ENCODE measurements at places on chromosomes 16 and 17.

- H3K4me1 ChIP-seq: no peaks in the 10 kb centered on the region
- H3K27ac ChIP-seq: no peak overlapping the region
- DNase-seq: no peak
- H3K36me3 ChIP-seq: peaks cover 19% of the 10 kb centered on the region
- no peak overlapping the region for H3K4me3 ChIP-seq
Measured at GRCh38 chr16:4452674-4453073, 21.8 kb downstream of the NMRAL1 start.

- H3K27me3 ChIP-seq: no peaks in the 10 kb centered on the region
- no peaks in the 10 kb centered on the region for H3K36me3 ChIP-seq
- DNase-seq: no peak
- H3K27ac ChIP-seq: no peak overlapping the region
Measured at GRCh38 chr16:19997734-19998133, 76.0 kb downstream of the GPR139 start.

DNA sequence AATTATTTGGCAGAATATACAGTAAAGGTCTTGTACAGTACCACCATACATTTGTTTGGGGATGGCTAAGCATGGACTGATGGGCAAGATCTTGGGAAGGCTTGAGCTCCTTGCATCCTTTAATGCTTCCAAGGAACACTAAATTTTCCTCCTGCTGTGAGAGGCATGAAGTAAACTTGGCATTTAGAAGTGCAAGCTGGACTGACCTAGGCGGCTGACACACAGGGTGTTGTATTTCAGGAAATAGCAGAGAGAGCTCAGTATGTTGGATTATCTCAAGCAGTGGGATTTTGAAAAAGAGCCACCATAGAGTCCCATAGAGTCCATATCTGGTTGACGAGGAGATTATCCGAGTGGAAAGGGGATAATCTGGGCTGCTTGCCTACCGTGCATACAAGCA, 2137.1 kb downstream of the TP53TG3F start:
- no peaks in the 10 kb centered on the region for H3K36me3 ChIP-seq
- no peak for DNase-seq
- H3K4me1 ChIP-seq: no peaks in the 10 kb centered on the region
- no peak overlapping the region for H3K4me3 ChIP-seq

DNA sequence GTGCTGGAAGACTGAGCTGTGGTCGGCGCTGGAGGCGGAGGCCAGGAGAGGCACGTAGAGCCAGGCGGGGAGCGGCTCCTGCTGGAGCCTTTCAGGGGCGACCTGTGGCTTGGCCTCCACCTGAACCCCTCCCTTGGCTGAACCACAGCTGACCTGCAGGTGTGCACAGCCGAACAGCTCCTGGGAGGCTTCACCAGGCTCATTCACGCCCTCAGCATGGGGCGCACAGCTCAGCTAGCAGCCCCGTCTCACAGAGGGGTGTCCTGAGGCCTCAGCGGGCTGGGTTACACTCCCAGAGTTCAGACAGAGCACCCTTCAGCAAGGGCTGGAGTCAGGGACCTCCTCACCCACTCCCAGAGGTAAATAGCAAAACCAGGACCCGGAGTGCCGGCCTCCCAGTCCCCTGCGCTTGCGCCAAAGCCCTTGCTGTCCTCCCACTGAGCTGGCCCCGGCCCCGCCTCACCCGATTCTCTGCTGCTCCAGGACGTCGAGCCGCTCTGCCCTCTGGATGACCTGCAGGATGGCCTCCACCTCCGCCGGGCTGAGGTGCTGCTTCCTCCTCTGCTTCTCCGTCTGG, 31.7 kb downstream of the RPH3AL start:
- DNase-seq: no peak
- no peaks in the 10 kb centered on the region for H3K36me3 ChIP-seq
- no peaks in the 10 kb centered on the region for H3K4me1 ChIP-seq
- H3K4me3 ChIP-seq: no peak overlapping the region
- no peaks in the 10 kb centered on the region for H3K27me3 ChIP-seq
- H3K27ac ChIP-seq: no peak overlapping the region

DNA sequence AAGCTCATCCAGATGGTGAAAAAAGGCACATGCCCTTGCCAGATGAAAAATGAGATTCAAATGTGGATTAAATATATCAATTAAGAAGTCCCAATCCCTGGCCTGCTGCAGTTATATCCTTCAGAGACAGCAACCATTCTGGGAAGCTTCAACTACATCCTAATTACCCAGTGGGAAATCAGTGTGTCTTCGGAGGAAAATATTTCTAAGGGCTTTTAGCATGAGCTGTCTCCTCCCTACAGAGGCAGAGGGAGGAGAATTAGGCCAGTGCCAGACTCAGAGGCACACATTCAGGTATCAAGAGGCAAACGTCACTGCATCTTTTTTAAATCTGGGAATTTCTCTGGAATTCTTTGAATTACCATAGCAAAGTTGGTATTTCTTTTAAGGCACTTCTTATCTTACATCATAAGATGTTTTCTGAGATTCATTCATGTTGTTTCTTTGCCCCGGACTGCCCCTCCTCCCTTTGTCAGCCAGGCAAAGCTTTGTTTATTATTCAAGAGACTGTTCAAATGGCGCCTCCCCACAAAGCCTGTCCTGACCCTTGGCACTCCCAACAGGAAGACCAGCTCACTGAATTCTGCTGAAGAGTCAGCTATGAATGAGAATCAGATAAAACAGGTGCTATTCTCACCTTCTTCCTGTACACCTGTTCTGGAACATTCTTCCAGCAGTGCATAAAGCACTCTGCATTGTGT, 38.3 kb upstream of the SMPD3 start:
- H3K27me3 ChIP-seq: no peaks in the 10 kb centered on the region
- H3K27ac ChIP-seq: no peak overlapping the region
- no peak for DNase-seq
- no peak overlapping the region for H3K4me3 ChIP-seq

DNA sequence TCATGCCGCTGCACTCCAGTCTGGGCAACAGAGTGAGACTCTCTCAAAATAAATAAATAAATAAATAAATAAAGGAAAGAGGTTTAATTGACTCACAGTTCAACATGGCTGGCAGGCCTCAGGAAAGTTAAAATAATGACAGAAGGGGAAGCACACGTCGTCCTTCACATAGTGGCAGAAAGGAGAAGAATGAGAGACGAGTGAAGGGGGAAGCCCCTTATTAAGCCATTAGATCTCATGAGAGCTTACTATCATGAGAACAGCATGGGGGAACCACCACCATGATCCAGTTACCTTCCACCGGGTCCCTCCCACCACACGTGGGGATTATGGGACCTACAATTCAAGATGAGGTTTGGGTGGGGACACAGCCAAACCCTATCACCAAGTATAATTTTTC, 54.5 kb downstream of the PAFAH1B1 start:
- no peak for DNase-seq
- no peaks in the 10 kb centered on the region for H3K27me3 ChIP-seq
- no peaks in the 10 kb centered on the region for H3K4me1 ChIP-seq
- H3K4me3 ChIP-seq: no peak overlapping the region
- no peak overlapping the region for H3K27ac ChIP-seq
- H3K36me3 ChIP-seq: peaks cover 2% of the 10 kb centered on the region

GRCh38 chr16:4096509-4096908, 19.7 kb downstream of the ADCY9 start:
- no peaks in the 10 kb centered on the region for H3K4me1 ChIP-seq
- no peaks in the 10 kb centered on the region for H3K36me3 ChIP-seq
- DNase-seq: no peak
- H3K4me3 ChIP-seq: no peak overlapping the region
- no peak overlapping the region for H3K27ac ChIP-seq

DNA sequence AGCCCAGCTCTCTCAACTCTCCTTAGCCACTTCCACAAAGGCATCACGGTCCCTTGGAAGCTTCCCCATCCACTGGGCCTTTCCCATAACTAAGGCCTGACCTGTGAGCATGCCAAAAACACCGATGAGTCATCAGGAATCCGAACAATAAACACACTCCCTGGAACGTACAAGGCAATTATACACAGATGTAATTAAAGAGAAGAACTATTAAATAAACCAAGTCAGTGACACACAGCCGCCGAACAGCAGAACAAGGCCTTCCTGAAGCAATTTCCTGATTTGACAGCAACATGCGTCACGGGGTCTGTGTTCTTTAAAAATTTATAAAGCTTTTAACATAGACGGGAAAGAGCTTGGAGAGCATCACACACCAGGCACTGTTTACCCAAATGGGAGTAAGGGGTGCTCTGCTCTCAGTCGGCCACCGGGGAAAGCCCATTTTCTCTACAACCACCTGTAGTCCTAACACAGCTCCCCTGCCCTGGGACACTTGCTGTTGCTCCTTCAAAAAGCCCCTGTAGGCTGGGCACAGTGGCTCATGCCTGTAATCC, 29.4 kb downstream of the COG7 start:
- H3K36me3 ChIP-seq: peaks cover 4% of the 10 kb centered on the region
- no peak for DNase-seq
- H3K4me3 ChIP-seq: no peak overlapping the region
- no peaks in the 10 kb centered on the region for H3K4me1 ChIP-seq
- no peak overlapping the region for H3K27ac ChIP-seq
- H3K27me3 ChIP-seq: no peaks in the 10 kb centered on the region

- no peak overlapping the region for H3K27ac ChIP-seq
- H3K27me3 ChIP-seq: no peaks in the 10 kb centered on the region
- H3K4me1 ChIP-seq: peaks cover 9% of the 10 kb centered on the region
- H3K4me3 ChIP-seq: no peak overlapping the region
Measured at GRCh38 chr17:38663125-38663751, 11.5 kb downstream of the EPOP start.

- H3K27ac ChIP-seq: no peak overlapping the region
- no peak overlapping the region for H3K4me3 ChIP-seq
- H3K36me3 ChIP-seq: no peaks in the 10 kb centered on the region
Measured at GRCh38 chr17:6098823-6099180, 28.6 kb downstream of the WSCD1 start.

DNA sequence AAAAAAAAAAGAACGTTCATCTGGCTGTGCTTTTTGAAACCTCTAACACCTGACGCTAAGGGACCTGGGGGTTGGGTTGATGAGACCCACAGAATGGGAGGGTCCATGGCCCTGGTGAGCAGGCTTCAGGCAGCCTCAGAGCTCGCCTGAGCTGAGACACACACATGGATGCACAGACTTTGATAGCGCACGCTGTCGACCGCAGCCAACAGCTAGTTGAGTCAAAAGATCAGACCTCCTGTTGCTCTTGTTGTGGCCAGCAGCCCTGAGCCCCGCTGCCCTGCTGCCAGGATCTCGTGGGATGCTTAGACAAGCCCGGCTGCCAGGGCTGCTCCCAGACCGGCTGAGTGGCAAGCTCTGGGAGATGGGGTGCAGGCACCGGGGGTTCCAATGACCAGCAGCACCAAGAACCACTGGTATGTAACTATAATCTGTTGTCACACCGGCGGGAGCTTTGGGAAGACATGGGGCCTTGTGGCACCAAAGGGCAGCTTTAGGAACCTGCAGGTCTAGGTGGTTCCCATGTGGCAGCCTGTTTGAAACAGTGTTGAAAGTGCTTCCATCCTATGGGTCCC, 20.0 kb upstream of the MEAK7 start:
- H3K4me1 ChIP-seq: peaks cover 15% of the 10 kb centered on the region
- H3K36me3 ChIP-seq: no peaks in the 10 kb centered on the region
- no peak for DNase-seq
- H3K27ac ChIP-seq: no peak overlapping the region
- H3K27me3 ChIP-seq: no peaks in the 10 kb centered on the region

GRCh38 chr17:8629371-8630226, 926 bp downstream of the MYH10 start:
- no peak for DNase-seq
- H3K4me1 ChIP-seq: no peaks in the 10 kb centered on the region
- H3K4me3 ChIP-seq: peak overlapping the region; percentile 81
- peaks cover 6% of the 10 kb centered on the region for H3K27me3 ChIP-seq
- no peaks in the 10 kb centered on the region for H3K36me3 ChIP-seq

DNA sequence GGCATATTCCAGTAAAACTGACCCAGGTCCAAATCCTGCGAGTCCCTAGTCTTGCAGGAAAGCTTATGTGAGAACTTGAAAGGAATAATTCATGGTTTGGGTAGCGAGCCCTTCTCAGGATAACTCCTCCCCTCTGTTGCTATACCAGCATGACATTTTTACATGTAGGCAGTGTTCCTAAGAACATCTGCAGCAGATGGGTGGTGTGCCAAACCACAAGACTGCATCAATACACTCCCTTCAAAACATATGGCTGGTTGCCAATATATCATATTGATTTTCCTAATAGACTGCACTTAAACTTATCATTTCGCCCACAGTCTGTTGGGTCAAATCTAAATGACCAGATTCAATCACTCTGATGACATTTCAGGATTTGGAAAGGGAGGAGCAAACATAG, 19.9 kb downstream of the PSME3IP1 start:
- H3K36me3 ChIP-seq: peaks cover 40% of the 10 kb centered on the region
- H3K4me1 ChIP-seq: peaks cover 19% of the 10 kb centered on the region
- no peak for DNase-seq

DNA sequence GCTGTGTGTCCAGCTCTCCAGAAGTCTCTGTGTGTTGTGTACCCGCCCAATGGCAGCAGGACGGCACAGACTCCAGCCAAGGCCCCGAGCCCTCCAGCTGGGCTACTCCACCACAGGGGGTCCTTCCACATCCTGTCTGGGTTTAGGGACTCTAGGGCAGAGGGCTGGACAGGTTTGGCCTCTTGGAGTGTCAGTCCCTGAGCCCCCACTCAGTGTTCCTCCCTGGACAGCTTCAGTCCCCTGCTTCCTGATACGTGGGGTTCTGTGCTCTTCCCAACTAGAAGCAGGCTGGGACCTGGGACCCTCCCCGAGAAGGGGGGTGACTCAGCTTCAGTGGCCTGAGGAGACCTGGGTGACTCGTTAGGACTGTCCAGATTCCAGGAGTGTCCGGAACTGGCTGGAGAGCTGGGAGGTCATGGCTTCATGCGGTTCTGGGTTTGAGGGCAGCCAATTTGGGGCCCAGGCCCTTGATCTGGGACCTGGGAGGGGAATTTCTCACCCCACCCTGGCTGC, 4.2 kb downstream of the CDK3 start:
- no peak overlapping the region for H3K4me3 ChIP-seq
- no peaks in the 10 kb centered on the region for H3K4me1 ChIP-seq
- H3K27ac ChIP-seq: no peak overlapping the region
- DNase-seq: no peak
- no peaks in the 10 kb centered on the region for H3K36me3 ChIP-seq

- DNase-seq: no peak
- H3K4me3 ChIP-seq: no peak overlapping the region
- H3K27ac ChIP-seq: no peak overlapping the region
- no peaks in the 10 kb centered on the region for H3K27me3 ChIP-seq
- H3K4me1 ChIP-seq: peaks cover 5% of the 10 kb centered on the region
Measured at GRCh38 chr16:87966064-87966645, 14.9 kb downstream of the BANP start.

- no peak for DNase-seq
- H3K4me3 ChIP-seq: no peak overlapping the region
- H3K4me1 ChIP-seq: no peaks in the 10 kb centered on the region
- H3K36me3 ChIP-seq: no peaks in the 10 kb centered on the region
- H3K27me3 ChIP-seq: no peaks in the 10 kb centered on the region
- H3K27ac ChIP-seq: no peak overlapping the region
Measured at GRCh38 chr17:70100983-70101382, 26.0 kb downstream of the KCNJ16 start.

DNA sequence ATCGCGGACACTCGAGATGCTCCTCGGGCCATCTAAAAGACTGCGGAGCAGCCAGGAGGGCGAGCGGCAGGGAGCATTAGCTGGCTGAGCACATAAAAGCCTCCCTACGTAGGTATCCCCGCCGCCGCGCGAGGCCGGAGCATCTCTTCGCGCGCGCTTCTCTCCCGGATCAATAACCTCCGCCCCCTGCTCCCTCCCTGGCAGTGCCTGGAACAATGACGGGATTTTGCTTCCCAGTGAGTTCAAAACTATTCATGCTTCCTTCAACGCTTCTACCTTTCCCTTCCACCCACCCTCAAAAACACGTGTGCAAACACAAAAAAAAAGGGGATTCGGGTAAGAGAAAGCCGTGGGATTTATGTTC, 984 bp downstream of the CENPV start:
- 0 out of 2 replicates have a peak, but pooled peaks cover 7% of the 10 kb centered on the region for H3K36me3 ChIP-seq
- H3K27me3 ChIP-seq: no peaks in the 10 kb centered on the region
- H3K4me3 ChIP-seq: peak overlapping the region; percentile 83
- no peak for DNase-seq

All from GM12878 (cell line).